GM12878 (cell line): ENCODE measurements at places on chromosomes 2 and 18. TPM values are rescaled to one million over a fixed set of nuclear protein-coding genes. Genes with fewer than 3 reads are reported as not detected.

GRCh38 chr2:138275292-138275690, 226.3 kb upstream of the SPOPL start:
- no peak for DNase-seq

GRCh38 chr2:195659982-195660890, 3.2 kb downstream of the SLC39A10 start:
- DNase-seq, result no peak

DNA sequence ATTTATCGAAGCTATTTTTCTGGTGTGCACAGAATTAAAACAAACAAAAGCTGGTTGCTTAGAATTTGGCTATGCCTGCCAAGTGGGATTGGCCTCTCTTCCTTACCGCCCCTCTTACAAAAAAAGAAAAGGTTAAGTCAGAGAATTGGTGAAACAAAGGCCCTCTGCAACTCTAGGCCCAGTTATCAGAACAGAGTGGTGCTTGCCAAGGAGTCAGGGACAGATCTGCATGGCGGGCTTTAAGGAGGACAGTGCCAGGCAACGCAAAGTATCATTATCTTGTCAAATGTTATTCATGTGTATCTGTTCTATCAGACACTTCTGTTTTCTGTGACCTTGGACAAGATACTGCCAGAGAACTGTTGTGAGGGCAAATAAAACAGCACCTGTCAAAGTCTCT, 78.3 kb downstream of the TGIF1 start:
- DNase-seq, result no peak

GRCh38 chr2:17643031-17643615, 102.6 kb downstream of the VSNL1 start:
- no peak for DNase-seq

DNA sequence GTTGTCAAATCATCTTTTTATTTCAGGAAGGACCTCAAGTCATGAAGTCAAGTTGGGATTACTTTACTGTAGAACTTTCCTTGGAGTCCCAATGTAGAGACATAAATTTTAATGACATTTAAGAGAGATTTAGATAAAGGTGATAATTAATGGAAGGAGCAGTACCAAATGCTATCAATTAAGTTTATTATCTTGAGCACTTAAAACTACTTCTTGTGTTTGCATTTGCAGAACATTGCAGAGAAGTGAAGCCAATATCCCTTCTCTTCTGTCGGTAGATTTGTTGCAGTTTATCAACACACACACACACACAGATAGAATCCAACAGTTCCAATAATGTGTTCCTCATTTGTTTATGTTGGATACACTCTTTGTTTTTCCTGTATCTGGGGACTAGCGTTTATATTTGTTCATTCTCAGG, 570.7 kb downstream of the EPHA4 start:
- no peak for DNase-seq

DNA sequence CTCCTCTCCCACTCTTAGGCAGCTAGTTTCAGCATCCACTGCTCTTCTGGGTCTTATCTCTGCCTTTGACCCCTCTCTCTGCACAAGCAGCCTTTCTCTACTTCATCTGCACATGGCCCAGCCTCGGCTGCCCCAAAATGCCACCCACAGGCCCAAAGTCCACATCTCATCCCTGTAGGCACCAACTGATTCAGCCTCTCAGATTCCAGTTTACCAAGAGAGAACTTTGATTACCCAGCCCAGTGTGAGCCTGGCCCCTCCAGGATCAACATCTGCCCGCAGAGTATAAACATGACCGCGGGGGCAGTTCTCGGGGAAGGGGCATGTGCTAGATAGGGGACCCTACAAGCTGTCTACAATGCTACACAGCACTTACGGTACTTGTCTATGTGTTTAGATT, 141.7 kb downstream of the RTN4 start:
- no peak for DNase-seq

DNA sequence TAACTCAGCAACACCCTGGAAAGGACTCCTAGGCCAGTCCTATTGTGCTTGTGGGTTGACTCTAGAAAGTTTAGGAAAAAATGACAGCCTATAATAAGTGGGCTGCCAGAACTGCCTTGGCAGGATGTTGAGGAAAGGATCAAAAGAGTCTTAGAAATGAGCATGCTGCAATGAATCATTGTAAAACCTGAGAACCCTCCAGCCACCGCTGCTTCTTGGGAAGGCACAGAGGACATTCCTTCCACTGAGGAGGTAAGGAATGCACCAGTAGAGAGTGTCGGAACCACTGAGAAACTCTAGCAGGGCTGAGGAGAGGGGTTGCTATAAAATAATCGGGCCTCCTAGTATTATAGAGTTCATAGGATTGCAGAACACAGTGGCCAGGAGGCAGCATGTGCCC, 146.7 kb upstream of the SMIM21 start:
- no peak for DNase-seq

DNA sequence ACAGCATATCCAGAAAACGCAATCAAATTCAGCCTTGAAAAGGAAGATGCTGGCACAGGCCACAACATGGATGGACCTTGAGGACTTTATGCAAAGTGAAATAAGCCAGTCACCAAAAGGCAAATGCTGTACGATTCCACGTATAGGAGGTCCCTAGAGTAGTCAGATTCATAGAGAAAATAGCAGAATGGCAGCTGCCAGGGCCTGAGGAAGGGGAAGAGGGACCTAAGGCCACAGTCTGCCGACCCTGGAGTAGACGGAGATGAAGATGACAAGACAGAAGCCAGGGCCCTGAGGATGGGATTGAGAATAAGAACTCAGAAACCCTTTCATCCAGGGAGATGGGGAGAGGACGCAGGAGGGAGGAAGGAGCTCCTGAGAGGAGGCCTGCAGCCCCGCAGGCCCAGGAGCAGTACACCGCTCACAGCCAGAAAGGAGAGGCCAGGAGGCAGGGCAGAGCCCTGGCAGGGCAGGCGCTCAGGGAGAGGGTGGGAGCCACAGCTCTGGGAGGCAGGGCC, 8.1 kb upstream of the MTERF4 start:
- DNase-seq, result no peak

DNA sequence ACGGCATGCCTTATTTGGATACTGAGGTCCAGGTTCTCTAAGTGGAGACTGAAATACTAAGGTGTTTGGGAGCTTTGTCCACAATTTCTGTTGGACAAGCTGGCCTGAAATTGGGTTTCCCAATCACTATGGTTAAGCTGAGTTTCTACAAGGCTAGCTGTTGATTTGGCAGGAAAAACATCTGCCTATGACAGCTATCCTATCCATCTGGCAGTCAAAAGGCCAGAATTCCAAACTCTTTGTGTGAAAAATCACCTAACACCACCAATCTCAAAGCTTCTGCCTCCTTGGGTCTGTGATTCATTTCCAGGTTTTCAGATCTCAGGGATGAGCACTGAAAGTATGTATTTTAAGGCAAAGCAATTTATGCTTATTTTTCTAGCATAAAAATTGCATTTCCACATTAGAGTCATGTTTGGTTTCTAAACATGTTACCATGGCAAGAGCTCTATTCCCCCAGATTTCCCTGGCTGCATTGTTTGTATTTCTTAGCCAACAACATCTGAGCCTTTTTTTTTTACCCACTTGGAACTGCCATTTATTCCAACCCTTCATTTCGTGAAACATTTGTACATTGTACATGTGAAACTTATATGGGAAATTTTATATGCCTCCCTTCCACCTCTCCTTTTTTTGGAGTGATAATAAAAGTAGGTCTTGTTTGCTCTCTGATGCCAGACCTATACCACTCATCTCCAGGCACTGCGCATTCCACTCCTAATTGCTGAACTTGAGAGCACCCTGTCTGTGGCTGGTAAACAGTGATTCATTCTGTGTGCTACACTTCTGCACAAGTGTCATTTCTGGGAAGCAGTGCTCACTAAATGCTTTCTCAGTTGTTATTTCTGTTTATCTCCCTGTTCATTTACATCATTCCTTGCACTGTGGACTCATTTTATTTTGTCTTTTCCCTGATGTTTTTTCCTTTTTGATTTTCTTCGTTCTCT, 15.9 kb upstream of the CCDC85A start:
- DNase-seq, result no peak

Gene GALNT14
- total RNA-seq, result 5.6 TPM in 2 replicates

Gene FHL2
- 2.2 and 3.0 TPM in 2 replicates for total RNA-seq

Gene ARHGEF33
- 0.08 TPM in 1 of 2 replicates, not detected in the other for total RNA-seq

Gene IKZF2
- total RNA-seq, result 144 and 145 TPM in 2 replicates

Gene GBX2
- total RNA-seq, result not detected in 2 replicates

Gene PDE1A
- not detected in 2 replicates for total RNA-seq

Gene DNAJC5G
- total RNA-seq, result not detected in 2 replicates
